ENCODE measurements at places on chromosomes 1 and 21. TPM values are rescaled to one million over a fixed set of nuclear protein-coding genes. Genes with fewer than 3 reads are reported as not detected.

Gene TMEM61
- total RNA-seq: not detected

Gene MROH9
- total RNA-seq: not detected

Gene IGFN1
- total RNA-seq: not detected

Gene SLAMF9
- total RNA-seq: not detected

Gene LPAR3
- 40.4 TPM for total RNA-seq

Gene MRPS15
- 81.4 TPM for total RNA-seq

Gene CALML6
- not detected for total RNA-seq

Gene ZNF648
- total RNA-seq: not detected

Gene DENND2D
- 5.7 TPM for total RNA-seq
